WTC11 (cell line): ENCODE measurements at places on chromosomes 3 and 15. TPM values are rescaled to one million over a fixed set of nuclear protein-coding genes. Genes with fewer than 3 reads are reported as not detected.

LRRN1 gene
- total RNA-seq, result 114 to 124 TPM (median 121 TPM) in 3 replicates

BFSP2 gene
- 0.44 TPM in 1 of 3 replicates, not detected in the others for total RNA-seq

ADAMTS9 gene
- total RNA-seq, result 1.9 to 3.1 TPM (median 2.6 TPM) in 3 replicates

TMCC1 gene
- total RNA-seq, result 20.6 to 29.3 TPM (median 23.6 TPM) in 3 replicates

TRPM1 gene
- 0.32 to 1.2 TPM (median 0.77 TPM) in 3 replicates for total RNA-seq

INTS14 gene
- total RNA-seq, result 28.3 to 31.9 TPM (median 30.7 TPM) in 3 replicates

ZNF619 gene
- total RNA-seq, result 7.2 to 11.2 TPM (median 9.7 TPM) in 3 replicates

AADACL2 gene
- not detected in 3 replicates for total RNA-seq

GPR149 gene
- total RNA-seq, result 0.09 TPM in 1 of 3 replicates, not detected in the others

MYZAP gene
- total RNA-seq, result 0.60 to 0.73 TPM (median 0.68 TPM) in 3 replicates

VIPR1 gene
- 7.1 to 9.4 TPM (median 7.2 TPM) in 3 replicates for total RNA-seq
